ENCODE measurements at places on chromosomes 12 and 14. TPM values are rescaled to one million over a fixed set of nuclear protein-coding genes. Genes with fewer than 3 reads are reported as not detected.

DNA sequence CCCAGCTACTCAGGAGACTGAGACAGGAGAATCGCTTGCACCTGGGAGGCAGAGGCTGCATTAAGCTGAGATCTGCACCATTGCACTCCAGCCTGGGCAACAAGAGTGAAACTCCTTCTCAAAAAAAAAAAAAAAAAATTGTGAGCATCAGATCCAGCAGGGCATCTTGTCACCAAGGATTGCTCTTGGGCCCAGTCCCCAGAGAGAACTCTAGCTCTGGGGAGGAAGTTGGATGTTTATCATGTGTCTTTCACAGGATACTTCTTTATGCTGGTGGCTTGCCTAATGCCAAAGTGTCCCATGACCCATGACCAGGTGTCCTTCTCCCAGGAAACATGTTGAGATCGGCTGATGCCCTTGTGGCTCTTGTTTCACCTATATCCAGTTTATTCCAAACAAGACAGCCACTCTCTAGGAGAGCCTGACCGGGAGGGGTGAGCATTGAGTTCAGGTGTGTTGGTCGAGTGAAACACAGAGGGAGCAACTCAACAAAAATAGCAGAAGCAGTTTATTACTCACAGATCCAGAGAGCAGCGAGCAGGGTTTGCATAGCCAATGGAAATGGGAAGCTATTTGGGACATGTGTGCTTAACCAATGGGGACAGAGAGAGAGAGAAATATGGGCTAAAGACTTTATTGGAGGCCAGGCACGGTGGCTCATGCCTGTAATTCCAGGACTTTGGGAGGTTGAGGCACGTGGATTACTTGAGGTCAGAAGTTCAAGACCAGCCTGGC is 6.6 kb upstream of the TCHP start:
- no peaks in the 10 kb centered on the region for H3K36me3 ChIP-seq
- peaks cover 18% of the 10 kb centered on the region for H3K4me1 ChIP-seq
- peak overlapping the region; percentile 71 for H3K27ac ChIP-seq
- no peaks in the 10 kb centered on the region for H3K27me3 ChIP-seq

- H3K27ac ChIP-seq = peak overlapping the region; percentile 64
- DNase-seq = no peak
- H3K4me3 ChIP-seq = no peak overlapping the region
- no peaks in the 10 kb centered on the region for H3K4me1 ChIP-seq
- H3K36me3 ChIP-seq = peaks cover 11% of the 10 kb centered on the region
Measured at GRCh38 chr12:132858718-132859266, 28.6 kb downstream of the CHFR start.

DNA sequence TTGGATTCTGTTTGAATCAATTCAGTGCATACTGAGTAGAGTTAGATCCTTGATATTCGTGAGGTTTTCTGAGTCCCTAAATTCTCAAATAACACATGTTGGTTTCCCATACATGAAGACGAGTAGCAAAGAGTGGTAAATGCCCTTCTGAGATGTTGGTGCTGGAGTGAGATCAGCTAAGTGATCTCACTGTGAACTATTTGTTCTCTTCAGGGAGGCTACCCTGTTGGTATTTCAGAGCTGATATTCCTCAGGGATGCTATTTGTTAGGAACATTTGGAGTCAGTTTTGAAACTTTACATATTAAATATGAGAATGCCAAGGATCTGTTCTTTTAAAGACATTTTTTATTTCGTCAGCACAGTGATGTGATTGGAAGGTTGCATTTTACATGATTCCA is 54.7 kb downstream of the SUSD6 start:
- no peak for DNase-seq
- H3K4me1 ChIP-seq = peaks cover 68% of the 10 kb centered on the region
- no peaks in the 10 kb centered on the region for H3K27me3 ChIP-seq
- H3K27ac ChIP-seq = peak overlapping the region; percentile 40

- no peaks in the 10 kb centered on the region for H3K36me3 ChIP-seq
- H3K27me3 ChIP-seq = peaks cover 40% of the 10 kb centered on the region
- no peak for DNase-seq
- H3K27ac ChIP-seq = no peak overlapping the region
- H3K4me3 ChIP-seq = no peak overlapping the region
Measured at GRCh38 chr12:102960766-102961465, 3.4 kb downstream of the ASCL1 start.

DNA sequence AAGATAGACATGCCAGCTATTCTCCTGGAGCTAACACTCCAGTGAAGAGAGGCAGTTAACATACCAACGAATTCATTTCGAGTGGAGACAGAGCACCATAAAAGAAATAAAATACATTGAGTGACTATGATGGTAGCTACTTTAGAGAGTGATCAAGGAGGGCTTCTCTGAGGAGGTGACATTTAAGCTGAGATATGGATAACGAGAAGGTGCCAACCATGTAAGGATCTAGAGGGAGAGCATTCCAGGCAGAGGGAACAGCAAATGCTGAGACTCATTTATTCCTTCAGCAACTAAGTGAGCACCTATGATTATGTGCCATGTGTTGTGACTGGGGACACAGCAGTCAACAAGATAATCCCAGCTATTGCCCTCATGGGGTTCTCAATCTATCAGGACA is 28.3 kb upstream of the OAS1 start:
- H3K4me1 ChIP-seq = no peaks in the 10 kb centered on the region
- H3K27me3 ChIP-seq = no peaks in the 10 kb centered on the region
- H3K27ac ChIP-seq = no peak overlapping the region
- no peak overlapping the region for H3K4me3 ChIP-seq
- DNase-seq = no peak
- H3K36me3 ChIP-seq = no peaks in the 10 kb centered on the region

DHRS4 gene
- total RNA-seq = 27.5 TPM

All from esophagus squamous epithelium (tissue), 5 donors.